ENCODE measurements at places on chromosomes 5 and 9.

- no peak for ATAC-seq
Observed at GRCh38 chr9:131045300-131046092, 36.5 kb downstream of the LAMC3 start.

DNA sequence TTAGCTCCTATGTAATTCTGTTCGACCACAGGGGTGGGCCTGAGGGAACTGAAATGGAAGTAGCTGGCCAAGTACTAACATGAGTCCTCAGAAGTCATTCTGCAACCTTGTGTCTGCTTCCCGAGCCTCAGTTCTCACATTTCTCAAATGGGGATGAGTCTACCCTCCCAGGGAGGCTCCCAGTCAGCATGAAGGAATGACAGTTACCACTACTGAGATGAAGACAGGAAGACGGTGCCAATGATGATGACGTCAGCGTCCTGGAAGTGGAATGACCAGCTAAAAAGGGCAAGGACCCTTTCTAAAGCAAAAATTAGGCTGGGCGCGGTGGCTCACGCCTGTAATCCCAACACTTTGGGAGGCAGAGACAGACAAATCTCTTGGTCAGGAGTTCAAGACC lies 6.8 kb downstream of the PIP5KL1 start:
- ATAC-seq = no peak

DNA sequence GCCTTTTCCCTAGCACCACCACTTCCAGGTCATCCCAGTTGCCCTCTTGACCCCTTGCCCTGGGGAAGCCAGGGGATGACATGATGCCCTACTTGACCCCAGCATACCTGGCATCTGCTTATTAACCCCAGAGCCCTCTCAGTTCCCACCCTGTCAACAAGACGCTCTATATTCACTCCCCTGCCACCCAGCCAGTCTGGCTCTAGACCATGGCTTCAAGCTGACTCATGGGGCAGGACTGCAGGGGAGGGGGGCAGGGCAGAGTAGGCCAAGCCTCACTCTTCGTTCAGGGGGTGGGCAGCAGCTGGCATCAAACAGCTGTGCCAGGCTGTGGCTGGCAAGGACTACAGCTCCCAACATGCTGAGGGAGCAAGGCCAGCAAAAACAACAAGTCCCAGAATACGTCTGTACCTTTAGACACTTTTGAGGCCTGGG lies 5.3 kb downstream of the ATOSB start:
- ATAC-seq = no peak

GRCh38 chr9:11023201-11023600 lies 410.4 kb upstream of the PTPRD start:
- ATAC-seq = no peak

- peak; percentile 39 for ATAC-seq
Observed at GRCh38 chr9:121268851-121269641, 1.1 kb downstream of the GSN start.

GRCh38 chr5:119750887-119751733 lies 121.8 kb downstream of the FAM170A start:
- no peak for ATAC-seq

DNA sequence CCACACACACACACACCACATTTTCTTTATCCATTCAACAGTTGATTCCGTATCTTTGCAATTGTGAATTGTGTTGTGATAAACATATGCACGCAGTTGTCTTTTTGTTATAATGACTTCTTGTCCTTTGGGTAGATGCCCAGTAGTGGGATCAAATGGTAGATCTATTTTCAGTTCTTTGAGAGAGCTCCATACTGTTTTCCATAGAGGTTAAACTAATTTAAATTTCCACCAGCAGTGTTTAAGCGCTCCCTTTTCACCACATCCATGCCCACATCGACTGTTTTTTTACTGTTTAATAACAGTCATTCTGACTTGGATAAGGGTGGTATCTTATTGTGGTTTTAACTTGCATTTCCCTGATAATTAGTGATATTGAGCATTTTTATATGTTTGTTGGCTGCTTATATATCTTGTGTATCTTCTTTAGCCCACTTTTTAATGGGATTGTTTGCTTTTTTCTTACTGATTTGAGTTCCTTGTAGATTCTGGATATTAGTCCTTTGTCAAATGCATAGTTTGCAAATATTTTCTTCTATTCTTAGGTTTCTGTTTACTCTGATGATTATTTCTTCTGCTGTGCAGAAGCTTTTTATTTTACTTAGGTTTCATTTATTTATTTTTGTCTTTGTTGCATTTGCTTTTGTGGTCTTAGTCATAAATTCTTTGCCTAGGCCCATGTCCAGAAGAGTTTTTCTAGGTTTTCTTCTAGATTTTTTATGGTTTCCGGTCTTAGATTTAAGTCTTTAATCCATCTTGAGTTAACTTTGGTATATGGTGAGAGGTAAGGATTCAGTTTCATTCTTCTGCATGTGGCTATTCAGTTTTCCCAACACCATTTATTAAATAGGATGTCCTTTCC lies 82.4 kb downstream of the SH3RF2 start:
- no peak for ATAC-seq

- no peak for ATAC-seq
Observed at GRCh38 chr5:167945542-167946384, 345.7 kb upstream of the WWC1 start.

DNA sequence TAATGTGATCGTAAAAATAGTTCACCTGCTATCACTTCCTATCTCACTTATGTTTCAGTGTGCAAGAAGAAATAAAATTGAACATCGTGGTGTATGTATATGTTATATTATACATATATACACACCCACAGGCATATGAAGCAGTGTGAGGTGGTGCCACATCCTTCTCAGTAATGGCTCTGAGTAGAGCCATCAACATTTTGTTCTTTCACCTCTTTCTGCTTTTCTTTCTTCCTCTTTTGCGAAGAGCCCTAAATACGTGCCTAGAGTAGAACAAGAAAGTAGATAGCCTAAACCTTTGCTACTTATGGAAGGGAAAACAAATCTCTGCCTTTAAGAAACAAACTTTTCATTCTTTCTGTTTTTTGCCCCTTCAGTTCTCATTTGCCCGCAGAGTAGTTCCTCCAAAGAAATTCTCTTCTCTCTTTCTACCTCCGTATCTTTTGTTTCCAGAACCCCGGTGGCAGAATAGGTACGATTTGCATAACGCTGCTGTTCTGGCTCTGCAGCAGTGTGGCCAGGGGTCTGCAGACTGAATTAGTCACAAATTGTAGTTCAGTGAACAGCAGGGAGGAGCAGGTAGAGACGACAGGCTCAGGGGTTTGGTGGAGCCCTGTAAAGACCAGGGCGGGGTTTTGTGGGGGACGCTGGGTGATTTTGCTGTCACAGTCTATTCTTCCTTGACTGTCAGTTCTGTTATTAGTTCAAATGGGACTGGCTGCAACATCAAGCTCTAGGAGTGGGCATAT lies 40.5 kb upstream of the PJA2 start:
- ATAC-seq = no peak
